Activated naive CD4-positive, alpha-beta T cell (primary cell): ENCODE measurements at places on chromosomes 5 and 9.

- DNase-seq: no peak
Measured at GRCh38 chr9:125655691-125656410, 51.2 kb downstream of the MAPKAP1 start.

- no peak for DNase-seq
Measured at GRCh38 chr5:109703166-109703565, 13.4 kb downstream of the MAN2A1 start.

- no peak for DNase-seq
Measured at GRCh38 chr5:90843443-90843842, 284.8 kb downstream of the ADGRV1 start.

- DNase-seq: no peak
Measured at GRCh38 chr5:63262185-63262981, 683.8 kb downstream of the LRRC70 start.

DNA sequence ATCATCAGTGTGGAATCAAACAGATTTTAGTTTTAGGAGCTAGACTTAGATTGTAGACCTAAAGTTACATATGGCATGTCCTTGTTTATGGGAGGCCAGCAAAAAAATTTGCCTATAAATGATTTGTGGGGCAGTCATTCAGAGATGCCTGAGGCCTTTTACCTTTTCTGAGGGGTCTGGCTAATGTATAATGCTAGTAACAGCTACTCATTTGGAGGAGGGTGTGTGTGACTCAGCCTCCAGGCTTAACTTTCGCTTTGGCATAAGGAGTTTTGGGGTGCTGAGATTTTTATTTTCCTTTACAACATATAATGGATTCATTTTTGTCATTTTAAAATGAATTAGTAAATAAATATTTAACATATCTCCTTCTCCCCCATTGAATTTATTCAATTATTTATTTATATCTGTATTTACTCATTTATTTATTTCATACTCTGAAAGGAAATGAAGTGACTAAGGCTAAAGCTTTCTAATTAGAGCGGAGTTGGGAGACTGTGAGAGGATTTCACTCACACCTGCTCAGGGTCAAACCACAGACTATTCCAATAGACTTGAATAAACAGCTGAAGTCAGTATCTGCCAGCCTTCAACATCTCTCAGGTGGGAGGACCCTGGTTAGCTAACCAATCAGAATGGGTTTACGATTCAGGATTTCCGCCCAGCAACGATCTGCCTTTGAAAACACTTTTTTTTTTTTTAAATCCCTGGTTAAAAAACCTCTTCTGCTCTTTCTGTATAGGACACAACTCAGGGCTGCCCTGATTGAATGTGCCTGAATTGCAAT is 487.5 kb upstream of the SGCD start:
- no peak for DNase-seq

GRCh38 chr5:94266170-94266569 is 352.2 kb downstream of the KIAA0825 start:
- DNase-seq: no peak

DNA sequence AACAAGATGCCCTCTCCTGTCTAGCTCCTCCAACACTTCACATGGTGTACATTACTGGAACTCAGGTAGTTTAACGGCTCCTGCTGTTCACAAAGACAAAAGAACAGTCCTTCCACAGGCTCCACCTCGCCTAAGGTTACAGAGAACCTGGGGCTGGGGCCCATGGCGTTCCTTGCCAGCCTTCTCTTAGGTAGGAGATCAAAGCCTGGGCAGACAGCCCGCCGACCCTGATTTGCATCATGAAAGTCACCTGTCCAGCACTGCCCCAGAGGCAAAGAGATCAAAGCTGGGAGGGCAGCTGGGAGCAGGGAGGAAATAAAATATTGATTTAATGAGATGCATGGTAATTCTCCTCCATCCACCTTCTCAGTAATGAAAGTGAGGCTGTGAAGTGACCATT is 115.0 kb upstream of the SLIT3 start:
- DNase-seq: no peak

DNA sequence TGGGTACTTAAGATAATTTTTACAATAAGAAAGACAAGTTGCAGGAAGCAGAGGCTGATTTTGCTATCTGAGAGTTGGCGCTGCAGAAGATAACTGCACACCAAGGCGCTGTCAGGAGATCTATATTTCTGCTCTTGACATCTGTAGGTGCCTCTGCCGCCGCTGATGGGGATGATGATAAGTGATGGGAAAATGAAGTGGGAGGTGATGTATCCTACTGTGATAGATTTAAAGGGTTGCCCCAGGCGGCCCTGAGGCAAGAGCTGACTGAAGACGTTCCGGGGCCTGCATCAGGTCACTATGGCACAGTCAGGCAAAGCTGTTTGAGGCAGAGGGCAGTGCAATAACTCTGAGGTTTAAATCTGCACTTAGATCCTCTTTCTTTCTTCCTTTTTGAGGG is 78.1 kb downstream of the SNCAIP start:
- DNase-seq: no peak

GRCh38 chr5:140027807-140028206 is 15.3 kb downstream of the NRG2 start:
- DNase-seq: no peak

GRCh38 chr5:179326122-179326927 is 18.9 kb downstream of the ADAMTS2 start:
- no peak for DNase-seq

GRCh38 chr9:108270561-108270960 is 585.2 kb downstream of the ACTL7B start:
- DNase-seq: no peak

DNA sequence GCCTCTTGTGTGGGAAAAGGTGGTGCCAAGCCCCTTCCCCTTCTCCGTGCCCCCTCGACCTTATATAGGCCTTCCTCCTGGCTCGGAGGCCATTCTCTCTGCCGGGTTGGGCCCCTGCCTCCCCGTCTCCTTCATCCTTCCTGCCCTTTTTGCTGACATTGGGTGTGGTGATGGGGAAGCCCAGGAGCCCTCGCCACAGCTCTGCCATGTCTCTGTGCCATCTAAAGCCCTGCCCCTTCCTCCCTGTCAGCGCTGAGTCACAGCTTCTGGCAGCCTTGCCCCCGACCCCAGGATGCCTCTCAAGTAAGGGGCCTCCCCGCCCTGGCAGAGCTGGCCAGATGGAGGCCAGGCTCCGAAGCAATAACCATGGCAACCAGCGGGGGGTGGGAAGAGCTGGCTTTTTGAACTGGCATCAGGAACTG is 30.4 kb downstream of the JADE2 start:
- DNase-seq: peak; percentile 33
